Stimulated activated CD8-positive, alpha-beta memory T cell treated with anti-CD3 and anti-CD28 coated beads, Interleukin-4, amount 100 ng/mL, for 24 hours (primary cell): ENCODE measurements at places on chromosomes 4 and X.
A peak's percentile ranks its signal among the peaks of the same experiment; 100 is the strongest.

DNA sequence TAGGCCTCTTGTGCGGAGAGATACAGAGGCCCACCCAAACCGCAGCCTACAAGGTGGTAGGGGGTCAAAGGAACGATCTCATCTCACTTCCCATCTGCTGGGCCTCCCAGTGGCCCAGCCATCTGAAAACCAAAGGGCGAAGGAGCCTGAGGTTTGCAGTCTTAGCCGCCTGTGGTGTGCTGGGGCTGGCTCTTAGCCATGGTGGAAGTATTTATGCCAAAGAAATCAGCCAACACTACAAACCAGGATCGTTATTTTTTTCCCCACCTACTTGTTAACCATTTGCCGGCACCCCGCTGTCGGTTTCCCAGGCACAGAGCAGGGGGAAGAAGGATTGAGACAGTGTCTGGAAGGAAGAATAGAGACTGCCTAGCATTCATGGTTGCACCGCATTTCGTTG lies 30.9 kb upstream of the CDKL5 start:
- DNase-seq, result no peak

GRCh38 chrX:150774798-150775568 lies 81.8 kb downstream of the MTMR1 start:
- no peak for DNase-seq

DNA sequence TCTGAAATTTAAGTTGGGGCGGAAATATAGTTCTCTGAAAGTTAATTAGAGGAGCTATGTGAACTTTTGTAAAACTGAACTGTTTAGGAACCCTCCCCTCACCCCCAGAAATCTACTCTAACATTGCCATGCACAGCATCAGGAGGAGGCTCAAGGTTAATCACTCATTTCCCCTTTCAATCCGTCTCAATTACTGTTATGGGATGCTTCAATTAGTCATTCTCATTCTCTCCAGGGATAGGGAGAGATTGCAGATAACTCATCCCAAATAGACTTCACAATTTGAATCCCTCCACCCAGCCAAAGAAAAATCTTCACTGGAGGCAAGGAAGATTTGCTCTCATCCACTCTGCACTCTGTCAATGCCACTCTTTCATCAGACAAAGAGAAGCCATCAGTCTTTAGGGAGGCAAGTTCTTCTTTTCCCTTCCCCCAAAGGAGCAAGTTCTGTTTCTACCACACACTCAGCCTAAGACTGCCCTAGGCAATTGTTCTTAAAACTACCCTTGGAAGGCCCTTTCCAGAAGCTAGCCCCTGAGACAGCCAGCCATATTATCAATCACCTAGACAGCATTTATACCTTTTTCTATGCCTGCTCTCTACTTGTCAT lies 140.4 kb downstream of the SLC10A7 start:
- no peak for DNase-seq

GRCh38 chr4:160213366-160213765 lies 1110.5 kb downstream of the RAPGEF2 start:
- no peak for DNase-seq

GRCh38 chr4:108959491-108959890 lies 196.6 kb upstream of the ETNPPL start:
- DNase-seq, result no peak

DNA sequence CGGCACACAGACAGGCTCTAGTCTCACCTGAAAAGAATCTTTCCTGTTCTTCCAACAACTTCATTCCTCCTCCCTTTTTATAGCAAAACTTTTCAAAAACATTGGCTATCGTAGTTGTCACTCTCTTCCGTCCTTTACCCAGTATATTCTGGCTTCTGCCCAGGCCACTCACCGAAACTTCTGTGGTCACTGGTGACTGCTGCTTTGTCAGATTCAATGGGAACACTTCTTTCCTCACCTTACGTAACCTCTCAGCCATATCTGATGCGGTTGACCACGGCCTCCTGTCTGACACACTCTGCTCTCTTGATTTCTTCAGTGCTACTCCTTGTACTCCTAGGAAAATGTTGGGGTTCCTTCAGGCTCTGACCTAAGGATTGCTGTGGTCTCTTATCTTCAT lies 9.2 kb upstream of the RNF150 start:
- no peak for DNase-seq

GRCh38 chrX:68659786-68660185 lies 12.3 kb downstream of the STARD8 start:
- no peak for DNase-seq

- no peak for DNase-seq
Observed at GRCh38 chr4:69640289-69640688, 847 bp upstream of the UGT2A2 start.

- DNase-seq, result no peak
Observed at GRCh38 chr4:129708784-129709183, 612.8 kb downstream of the C4orf33 start.

GRCh38 chrX:44175455-44175854 lies 168.0 kb downstream of the EFHC2 start:
- no peak for DNase-seq

DNA sequence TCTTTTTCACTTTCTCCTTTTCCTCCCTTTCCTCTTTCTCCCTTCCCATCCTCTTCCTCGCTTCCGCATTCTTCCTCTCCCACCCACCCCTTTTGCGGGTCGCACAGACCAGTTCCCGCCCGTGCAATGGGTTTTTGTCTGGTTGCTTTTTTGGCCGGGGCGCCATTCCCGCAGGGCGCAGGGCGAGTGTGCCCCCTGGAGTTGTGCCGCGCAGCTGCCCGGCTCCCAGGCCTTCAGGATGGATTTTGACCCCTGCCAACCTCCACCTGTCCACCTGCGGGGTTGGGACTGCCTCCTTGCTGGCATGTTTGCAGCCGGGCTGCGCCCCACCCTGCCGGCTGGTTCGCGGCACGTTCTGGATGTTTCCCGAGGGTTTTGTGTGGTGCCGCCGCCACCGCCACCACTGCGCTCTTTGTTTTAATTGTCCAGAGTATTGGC lies 578 bp upstream of the SEL1L3 start:
- DNase-seq, result no peak

DNA sequence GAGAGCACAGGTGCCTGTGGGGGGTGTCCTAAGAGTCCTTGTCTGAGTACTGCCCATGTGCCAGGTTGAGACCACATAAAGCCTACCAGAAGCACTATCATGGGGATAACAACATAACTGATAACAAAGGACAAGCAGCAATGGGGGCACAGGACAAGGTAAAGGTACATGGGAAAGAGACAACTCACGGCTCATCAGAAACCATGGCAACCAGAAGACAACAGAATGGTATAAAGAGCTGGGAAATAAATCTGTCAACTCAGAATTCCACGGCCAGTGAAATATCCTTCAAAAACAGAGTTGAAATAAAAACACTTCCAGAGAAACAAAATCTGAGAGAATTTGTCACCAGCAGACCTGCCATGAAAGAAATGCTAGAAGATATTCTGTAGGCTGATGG lies 20.0 kb downstream of the CENPU start:
- no peak for DNase-seq

GRCh38 chrX:46841346-46841745 lies 4.5 kb downstream of the RP2 start:
- no peak for DNase-seq

GRCh38 chrX:132775263-132775823 lies 183.1 kb downstream of the HS6ST2 start:
- no peak for DNase-seq

GRCh38 chrX:28120072-28120471 lies 138.8 kb upstream of the DCAF8L1 start:
- no peak for DNase-seq

DNA sequence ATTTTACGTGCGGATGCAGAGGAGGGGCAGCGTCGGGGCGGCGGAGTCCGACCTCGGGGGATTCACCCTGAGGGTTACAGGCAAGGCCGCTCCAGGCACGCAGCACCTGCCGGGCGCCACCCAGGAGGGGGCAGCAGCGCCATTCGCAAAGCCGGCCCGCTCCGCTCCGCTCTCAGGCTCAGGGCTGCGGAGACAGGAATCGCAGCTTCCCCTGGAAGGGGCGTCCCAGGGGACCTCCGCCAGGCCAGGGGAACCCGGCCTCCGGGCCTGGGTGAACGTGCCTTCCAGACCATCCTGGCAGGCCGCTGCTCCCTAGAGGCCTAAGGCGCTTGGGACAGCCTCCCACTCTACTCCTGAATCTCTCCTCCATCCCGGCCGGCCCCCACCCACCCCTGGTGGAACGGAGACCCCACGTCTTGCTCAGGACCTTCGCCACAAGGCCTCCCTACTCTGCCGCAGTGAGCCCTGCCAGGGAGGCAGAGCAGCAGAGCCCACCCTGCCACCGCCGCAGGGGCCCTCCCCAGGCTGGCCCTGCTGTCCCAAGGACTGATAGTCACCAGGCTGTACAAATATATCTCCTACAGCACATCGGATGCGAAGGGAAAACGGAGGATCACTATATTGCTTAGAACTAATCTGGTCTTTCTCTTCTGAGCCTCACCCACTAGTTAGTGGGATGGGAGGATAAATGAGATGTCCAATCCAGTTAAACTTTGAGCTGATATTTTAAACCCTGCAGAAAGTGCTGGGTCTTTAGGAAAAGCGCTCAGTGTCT lies 115.0 kb downstream of the SMIM20 start:
- DNase-seq, result peak; percentile 69

GRCh38 chrX:149522916-149523315 lies 17.8 kb upstream of the IDS start:
- DNase-seq, result no peak
